Suppressor macrophage treated with lipopolysaccharide for 4 hours (primary cell): ENCODE measurements at places on chromosomes 6 and 20.
A peak's percentile ranks its signal among the peaks of the same experiment; 100 is the strongest.

DNA sequence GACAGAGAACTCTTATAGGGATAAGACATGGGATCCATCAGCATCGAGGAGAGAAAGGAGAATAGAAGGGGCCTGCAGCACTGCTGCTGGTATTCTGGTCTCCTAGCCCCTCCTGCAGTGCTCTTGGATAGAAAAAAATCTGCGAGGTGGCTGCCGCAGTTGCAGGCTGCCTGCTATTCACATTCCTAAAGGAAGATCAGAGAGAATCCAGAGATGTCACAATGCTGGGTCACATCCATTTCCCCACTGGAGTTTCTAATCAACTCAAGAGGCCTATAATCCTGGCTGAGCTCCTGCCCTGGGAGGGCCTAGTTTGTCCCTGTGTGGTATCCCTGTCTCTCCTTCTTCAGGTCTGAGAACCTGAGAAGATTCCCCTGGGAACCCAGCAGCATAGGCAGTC, 357.8 kb downstream of the MAFB start:
- DNase-seq, result no peak

DNA sequence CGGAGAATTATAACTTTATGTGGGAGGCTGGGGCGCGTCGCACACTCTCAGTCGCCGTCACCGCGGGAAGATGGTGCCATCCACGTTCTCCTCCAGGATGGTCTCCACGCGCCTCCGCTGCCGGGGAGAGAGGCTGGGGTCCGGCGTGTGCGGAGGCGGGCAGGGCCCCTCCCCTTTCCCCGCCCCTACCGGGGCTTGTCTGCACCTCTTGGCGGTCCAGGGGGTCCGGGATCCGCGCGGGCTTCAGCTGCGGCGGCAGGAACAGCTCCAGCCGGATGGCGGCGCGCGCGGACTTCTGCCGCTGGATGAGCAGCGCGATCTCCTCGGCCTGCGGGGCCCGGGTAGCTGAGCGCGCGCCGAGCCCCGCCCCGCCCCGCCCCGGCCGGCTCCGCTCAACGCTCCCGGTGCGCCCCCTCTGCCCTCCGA, 807 bp downstream of the LKAAEAR1 start:
- peak; percentile 78 for DNase-seq

DNA sequence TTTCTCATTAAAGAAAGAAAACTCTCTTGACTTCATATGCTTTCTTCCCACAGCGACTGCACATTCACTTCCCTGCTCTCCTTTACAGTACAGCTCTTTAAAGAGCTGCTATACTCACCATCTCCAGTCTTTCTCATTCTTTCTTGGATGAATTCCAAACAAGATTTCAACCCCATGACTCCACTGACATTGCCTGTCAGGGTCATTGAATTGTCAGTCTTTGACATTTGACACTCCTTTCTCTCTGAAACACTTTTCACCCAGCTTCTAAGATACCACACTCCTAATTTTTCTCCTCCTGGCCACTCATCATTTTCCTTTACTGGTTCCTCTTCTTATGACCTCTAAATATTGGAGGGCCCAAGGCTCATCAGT, 811 bp upstream of the ARMH2 start:
- DNase-seq, result no peak

GRCh38 chr6:136465766-136466303, 84.4 kb downstream of the MAP7 start:
- no peak for DNase-seq

- no peak for DNase-seq
Measured at GRCh38 chr6:168042426-168043192, 36.4 kb downstream of the FRMD1 start.

DNA sequence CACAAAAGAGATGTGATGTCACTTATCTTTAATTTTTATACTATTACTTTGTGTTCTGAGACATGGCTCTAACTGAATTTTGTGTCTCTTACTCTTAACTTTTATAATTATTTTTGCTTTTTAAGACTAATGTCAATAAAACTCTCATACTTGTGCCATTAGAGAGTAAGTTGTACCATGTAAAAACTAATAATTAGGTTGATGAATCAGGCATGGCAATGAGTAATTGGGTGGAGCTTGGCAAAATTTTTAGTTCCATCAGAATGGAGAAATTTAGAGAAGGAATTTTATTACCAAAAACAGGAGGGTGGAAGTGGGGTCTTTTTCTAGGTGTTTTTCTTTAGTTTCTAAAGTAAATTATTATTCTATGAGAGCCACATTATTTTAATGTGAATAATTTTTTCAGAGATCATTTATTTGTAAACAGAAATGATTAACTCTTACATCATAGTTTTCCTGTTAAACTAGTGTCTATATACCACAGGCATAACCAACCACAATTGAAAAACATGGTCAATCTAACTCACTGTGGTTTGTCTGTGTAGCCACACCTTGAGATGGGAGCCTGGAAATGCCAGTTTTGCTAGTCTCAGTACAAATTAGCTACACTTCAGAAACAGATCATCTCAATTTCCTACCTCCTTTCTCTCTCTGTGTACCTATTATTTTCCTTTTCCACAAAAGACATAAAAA, 51.8 kb downstream of the ELOVL4 start:
- no peak for DNase-seq

DNA sequence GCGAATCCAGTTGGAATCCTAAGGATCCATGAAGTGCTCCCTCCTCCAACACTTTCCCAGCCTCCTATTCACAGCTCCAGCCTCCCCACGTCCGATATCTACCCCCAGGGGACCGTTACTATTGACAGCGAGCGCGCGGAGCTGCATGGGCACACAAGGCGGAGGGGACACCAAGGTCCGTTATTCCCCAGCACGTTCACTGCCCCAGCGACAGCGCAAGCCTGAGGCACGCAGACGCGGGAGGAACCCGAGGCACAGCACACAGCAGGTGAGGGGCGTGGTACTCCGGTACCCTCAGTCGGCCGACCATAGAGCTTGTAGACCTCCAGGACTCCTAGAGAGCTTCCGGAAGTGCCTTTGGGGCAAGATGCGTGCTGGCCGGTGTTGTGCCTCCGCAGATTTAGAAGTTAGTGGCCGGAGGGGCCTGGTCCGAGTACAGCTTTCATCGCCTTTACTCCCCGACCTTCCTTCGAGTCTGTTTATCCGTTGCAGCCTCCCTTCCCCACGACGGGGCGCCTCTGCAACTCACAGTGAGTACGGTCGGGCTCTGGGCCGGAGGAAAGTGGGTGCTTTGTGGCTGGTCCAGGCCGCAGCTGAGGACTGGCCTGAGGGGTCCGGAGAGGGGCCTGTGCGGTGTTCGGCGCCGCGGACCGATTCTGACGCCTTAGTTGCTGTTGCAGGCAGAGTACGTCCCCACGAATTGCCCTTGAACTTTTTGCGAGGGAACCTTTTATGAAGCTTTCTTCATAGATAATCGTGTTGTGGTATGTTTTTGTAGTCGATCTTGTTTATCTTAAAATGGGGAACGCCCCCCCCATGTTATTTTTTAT, at the start of gene ZKSCAN8:
ZKSCAN8 (plus strand) TSS at position 384 of the 830 bp plus-strand sequence. CDS start 6,525 bp downstream, outside the sequence.
- DNase-seq, result peak; percentile 75

DNA sequence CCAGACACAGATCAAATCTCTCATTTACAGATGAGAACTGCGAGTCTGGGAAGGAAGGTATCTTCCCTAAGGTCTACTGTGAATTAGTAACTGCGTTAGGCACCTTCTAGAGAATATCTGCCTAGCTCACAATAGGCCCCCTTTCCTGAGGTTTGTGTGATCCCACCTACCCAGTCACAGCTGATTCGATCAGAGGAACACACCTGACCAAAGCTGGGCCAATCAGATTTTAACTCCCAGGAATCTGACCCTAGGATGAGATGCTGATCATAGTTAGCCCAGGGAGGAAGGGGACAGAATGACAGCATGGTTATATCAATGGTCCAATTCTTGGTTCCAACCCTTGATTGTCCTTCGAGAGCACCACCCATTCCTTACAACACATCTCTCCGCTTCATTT, 7.4 kb upstream of the CCDC167 start:
- DNase-seq, result no peak

GRCh38 chr6:135243871-135244796, 63.0 kb downstream of the MYB start:
- no peak for DNase-seq

GRCh38 chr6:101741474-101742171, 348.1 kb downstream of the GRIK2 start:
- DNase-seq, result no peak

- no peak for DNase-seq
Measured at GRCh38 chr20:61317966-61318530, 66.0 kb downstream of the CDH4 start.

DNA sequence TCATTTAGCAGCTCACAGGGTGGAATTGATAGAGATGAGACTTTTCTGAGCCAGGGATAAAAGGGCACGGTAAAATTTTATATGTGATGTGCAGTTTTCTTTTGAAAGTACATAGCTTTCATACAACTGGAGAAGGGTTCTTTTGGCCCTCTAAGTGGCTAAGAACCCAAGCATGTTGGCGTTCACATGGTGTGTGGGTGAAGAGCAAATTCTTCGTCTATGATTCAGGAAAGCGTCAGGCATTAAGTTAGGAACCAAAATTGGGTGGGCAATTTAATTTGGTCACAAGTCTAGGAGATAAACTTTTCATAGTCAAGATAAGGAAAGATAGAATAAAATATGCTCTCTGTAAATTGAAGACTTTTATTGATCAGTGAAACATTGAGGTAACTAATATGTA, 153.9 kb downstream of the UTRN start:
- no peak for DNase-seq

- DNase-seq, result no peak
Measured at GRCh38 chr6:134493789-134494188, 175.9 kb upstream of the SGK1 start.

DNA sequence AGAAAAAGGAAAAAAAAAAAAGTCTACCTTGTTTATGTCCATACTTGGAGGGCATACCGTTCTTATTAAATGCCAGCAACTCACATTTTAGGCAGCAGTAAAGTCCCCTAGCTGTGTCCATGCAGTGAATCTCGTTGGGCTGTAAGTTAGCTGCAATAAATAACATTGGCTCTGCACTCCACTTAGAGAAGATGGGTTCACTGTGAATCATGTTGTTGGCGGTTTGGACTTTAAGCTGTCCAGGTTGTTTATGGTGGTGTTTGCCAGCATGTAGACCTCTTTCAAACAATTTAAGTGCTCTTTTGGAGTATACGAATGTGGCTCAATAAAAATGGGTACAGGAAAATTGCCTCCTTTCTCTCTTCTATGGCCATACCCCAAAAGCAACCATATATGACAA, 127.4 kb downstream of the ZNF217 start:
- no peak for DNase-seq

GRCh38 chr20:63748934-63749270, 9.3 kb downstream of the SLC2A4RG start:
- no peak for DNase-seq

DNA sequence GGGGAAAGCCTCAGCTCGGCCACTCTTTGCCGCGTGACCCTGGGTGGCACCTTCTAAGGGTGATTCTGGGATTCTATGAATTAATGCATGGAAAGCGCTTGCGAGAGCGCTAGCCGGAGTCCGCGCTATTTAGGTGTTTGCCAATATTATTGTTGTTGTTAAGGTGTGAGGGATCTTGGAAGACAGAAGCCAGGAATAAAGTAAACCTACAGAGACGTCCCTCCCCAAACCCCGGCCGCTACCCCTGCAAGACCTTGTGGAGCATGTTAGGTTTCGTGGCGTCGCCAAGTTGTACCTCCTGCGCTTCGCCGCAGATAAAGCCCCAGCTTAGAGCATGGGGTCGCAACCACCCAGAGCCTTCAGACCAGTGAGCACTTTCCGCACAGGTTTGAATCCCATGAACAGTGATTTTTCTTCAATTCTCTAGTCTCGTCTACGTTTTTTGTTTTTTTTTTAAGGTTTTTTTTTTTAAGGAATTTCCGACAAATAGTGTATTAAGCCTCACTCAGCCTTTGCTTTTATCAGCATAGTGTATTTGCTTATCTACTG, 16.9 kb upstream of the ZSCAN9 start:
- no peak for DNase-seq

DNA sequence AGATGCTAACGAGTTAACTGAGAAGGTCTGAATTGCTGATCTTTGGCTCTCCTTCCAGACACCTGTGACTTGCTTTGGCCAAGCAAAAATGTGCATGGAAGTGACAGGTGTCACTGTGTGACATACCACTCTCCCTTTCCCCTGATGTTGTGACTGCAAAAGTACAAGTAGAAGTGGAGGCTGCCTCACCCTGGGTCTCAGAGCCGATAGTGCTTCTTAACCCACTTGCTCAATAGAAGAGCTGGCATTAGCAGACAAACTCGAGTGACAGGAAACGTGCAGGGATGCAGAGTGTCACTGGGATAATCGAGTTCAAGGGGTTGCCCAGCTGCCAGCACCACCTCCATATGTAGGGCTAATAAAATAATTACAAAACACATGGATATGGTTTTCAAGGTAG, 16.4 kb upstream of the SPO11 start:
- no peak for DNase-seq

DNA sequence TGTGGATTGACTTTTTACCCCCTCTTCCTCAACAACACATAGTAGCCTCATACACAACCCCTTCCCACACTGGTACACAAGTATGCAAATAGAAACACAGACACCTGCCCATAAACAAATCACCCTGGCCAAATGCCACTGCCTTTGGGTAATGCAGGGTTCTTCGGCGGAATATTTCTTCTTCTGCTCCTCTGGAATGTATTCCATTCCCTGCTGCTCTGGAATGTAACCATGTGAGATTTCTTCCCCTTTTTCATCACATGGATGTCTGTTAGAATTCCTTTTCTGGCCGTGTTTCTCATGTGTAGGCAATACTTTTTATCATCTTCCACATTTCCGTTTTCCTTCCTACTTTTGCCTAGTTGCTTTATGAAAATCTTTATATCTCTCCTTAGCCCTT, 76.1 kb upstream of the TPD52L1 start:
- no peak for DNase-seq

GRCh38 chr20:50182346-50182745, 8.3 kb upstream of the CEBPB start:
- peak; percentile 49 for DNase-seq

GRCh38 chr6:146041282-146041681, 12.4 kb downstream of the GRM1 start:
- peak; percentile 18 for DNase-seq

DNA sequence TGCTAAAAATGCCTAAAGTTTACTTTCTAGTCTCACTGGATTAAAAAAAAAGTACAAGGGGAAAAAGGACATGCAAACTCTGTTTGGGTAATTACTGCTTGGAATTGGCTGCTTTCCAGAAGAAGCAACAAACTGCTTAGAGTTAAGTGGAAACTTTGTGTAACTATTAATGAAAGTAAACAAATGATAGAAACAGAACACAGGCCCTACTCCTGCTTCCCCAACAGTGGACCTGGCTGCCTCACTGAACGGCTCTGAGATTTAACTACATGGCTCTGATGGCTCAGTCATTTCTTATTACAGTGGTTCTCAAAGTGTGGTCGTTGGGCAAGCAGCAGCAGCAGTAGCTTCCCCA, 108.5 kb downstream of the MAN1A1 start:
- no peak for DNase-seq

- DNase-seq, result peak; percentile 53
Measured at GRCh38 chr6:143733510-143733909, 55.7 kb downstream of the PHACTR2 start.

- no peak for DNase-seq
Measured at GRCh38 chr20:25500880-25501351, 84.4 kb downstream of the NINL start.
